Epithelial cell of proximal tubule (primary cell): ENCODE measurements at places on chromosomes 2 and 18. TPM values are rescaled to one million over a fixed set of nuclear protein-coding genes. Genes with fewer than 3 reads are reported as not detected.

The HADHB gene
- total RNA-seq, result 71.1 and 77.8 TPM in 2 replicates

The CFAP53 gene
- total RNA-seq, result 0.22 and 0.69 TPM in 2 replicates

The TUBB8B gene
- not detected in 2 replicates for total RNA-seq

The ADGRF3 gene
- total RNA-seq, result 0.69 TPM in 1 of 2 replicates, not detected in the other

The XIRP2 gene
- not detected in 2 replicates for total RNA-seq

The ALPI gene
- not detected in 2 replicates for total RNA-seq

The AGAP1 gene
- 13.5 and 17.5 TPM in 2 replicates for total RNA-seq

The UGGT1 gene
- total RNA-seq, result 31.2 and 43.2 TPM in 2 replicates

The BOK gene
- total RNA-seq, result 76.7 and 83.3 TPM in 2 replicates

The CFAP65 gene
- 1.1 TPM in 1 of 2 replicates, not detected in the other for total RNA-seq

The SGO2 gene
- total RNA-seq, result 26.0 and 29.4 TPM in 2 replicates

The MERTK gene
- 4.3 and 8.7 TPM in 2 replicates for total RNA-seq

The YES1 gene
- total RNA-seq, result 109 and 130 TPM in 2 replicates

The SULT1C2 gene
- 3.2 and 4.3 TPM in 2 replicates for total RNA-seq

The RSAD2 gene
- under 0.01 and 0.65 TPM in 2 replicates for total RNA-seq

- DNase-seq, result no peak
Observed at GRCh38 chr2:239602290-239603282, 201.8 kb upstream of the HDAC4 start.

GRCh38 chr2:187174582-187174981, 273.5 kb downstream of the CALCRL start:
- DNase-seq, result no peak

- no peak for DNase-seq
Observed at GRCh38 chr2:113015042-113015441, 9.8 kb downstream of the IL36A start.

DNA sequence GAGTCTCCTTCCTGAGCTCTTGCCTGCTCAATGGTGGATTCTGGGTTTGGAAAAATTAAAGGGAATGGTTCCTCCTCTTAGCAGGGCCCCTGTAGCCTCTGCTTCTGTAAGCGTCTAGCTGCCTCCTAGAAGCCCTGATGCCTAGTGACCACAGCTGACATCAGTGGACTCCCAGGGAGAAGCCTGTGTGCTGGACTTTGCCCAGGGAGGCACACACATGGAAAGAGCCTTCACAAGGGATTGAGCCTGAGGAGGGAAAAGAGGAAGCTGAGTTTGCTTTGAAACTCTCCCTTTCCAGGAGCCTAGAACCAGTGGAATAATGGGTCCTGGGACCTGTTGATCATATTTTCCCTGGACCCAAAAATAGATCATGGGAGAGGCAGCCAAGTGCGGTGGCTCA, 1.4 kb upstream of the CFAP65 start:
- no peak for DNase-seq

DNA sequence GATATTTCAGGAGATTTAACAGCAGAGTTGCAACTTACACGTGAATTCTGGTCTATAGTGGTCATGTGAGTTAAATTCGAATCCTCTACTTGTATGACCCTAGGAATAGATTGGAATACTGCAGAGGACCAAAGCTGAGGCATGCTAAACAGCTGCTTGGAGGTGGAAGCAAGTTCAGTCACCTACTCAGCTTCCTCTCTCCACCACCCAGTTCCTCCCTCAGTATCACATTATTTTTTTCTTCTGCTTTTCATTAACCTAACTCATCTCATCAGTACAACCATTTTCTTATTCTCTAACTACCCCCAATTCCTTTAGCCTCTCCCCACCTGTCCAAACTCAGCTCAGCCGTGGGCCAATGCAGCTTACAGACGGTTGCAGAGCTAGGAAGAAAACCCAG, 385.5 kb downstream of the SETBP1 start:
- no peak for DNase-seq

DNA sequence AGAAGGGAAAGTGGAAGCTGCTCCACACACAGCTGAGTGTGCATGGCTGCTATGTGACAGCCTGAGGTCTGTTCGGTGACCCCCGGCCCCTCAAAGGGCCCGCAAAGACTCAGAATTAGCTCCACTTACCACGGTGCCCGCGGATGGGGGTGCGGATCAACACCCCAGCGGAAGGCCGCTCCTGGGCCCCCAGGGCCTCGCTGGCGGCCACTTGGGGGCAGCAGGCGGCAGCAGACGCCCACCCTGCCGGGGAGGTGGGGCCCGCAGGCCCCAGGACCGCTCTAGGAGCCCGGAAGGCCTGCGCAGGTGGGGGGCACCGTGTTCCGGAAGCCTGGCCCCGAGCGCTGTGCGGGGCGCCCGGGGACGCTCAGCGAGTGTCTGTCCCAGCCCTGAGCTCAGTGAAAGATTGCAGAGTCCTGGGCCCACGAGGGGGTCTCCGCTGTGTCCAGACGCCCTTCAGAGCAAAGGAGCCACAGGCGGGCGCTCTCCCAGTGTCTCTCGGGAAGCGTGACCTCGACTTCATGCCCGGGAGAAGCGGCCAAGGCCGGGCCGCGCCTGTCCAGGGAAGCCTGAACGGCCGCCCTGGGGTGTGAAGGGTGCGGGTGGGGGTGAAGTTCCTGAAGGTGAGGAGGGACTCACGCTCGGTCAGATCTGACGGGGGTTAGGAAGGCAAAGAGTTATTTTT, 118.7 kb downstream of the VAPA start:
- no peak for DNase-seq

- no peak for DNase-seq
Observed at GRCh38 chr2:241188361-241189092, at the start of gene ANO7. Gene ANO7, plus strand, starts transcription at chr2:241188677. Its CDS starts 1,387 bp downstream, at chr2:241190064.

DNA sequence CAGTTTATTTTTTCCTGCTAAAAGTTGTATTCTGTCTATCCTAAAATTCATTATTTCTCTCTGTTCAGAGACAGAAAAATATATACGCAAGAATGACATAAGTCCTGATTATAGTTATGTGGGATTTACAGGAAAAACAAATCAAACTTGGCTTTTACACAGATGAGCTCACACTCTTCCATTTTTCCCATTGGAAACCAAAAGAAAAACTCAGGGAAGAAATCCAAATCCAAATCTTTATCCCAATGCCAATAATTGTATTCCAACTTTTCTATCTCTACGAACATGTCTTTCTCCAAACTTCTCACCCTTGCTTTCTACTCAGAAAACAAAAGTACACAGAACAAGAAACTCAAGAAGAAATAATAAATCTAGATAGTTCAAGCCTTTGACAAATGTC, 249.1 kb upstream of the TMEFF2 start:
- no peak for DNase-seq

GRCh38 chr2:130873700-130874346, 37.1 kb downstream of the ARHGEF4 start:
- DNase-seq, result peak; percentile 6

- no peak for DNase-seq
Observed at GRCh38 chr2:54634021-54634420, 89.4 kb upstream of the EML6 start.

DNA sequence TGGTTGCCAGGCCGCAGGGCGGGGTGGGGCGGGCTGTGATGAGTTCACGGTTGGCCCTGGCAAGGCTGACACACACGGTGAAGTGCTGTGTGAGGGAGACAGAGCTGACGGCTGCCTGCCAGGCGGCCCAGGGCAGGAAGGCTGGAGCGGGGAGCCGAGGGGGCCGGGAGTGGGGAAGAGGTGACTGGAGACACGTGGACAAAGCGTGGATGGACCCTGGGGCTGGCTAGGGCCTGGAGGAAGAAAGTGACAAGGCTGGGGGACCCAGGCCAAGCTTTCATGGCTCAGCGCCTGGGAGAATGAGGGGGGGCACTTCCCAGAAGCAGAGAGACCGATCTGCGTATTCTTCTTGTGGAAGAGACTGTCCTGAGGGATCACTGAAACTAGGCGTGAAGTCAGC, 123.2 kb downstream of the DYSF start:
- DNase-seq, result no peak

DNA sequence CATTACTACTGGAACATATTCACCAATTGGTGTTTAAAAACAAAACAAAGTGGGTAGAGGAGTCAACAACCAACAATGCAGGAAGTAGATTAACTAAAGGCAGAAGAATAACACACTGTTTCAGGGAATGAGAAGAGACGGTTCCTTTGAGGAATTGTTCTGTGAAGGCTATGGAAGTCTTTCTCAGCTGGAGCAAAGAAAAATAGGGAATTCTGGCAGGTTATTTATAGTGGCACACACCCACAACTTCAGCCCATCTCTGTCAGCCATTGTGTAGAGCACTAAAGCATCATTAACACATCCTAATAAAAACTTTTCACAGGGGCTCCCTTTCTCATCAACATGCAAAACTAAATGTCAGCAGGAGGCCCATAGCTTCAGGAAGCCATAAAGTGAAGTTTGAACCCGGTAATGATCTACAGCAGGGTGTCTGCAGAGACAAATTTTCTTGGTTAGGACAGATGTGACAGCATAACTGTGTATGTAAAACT, 113.6 kb downstream of the CDH2 start:
- no peak for DNase-seq

DNA sequence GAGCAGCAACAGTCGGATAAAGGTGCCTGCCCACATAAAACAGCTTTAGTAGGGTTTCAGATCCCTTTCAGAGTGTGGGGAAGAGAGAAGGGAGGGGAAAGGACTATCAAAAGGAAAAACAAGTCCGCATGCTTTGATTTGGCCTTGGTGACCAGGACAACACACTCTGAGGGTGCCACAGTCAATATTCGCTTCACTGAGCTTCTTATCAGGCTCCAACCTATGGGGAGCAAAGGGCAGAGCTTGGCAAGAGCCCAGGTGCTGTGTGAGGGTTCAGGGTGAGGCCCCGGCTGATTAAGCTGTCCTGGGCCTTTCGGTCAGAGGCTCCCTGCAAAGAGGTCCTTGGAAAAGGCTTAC, 237.4 kb upstream of the SMAD2 start:
- DNase-seq, result no peak

- DNase-seq, result no peak
Observed at GRCh38 chr2:158031371-158031770, 70.3 kb upstream of the UPP2 start.

DNA sequence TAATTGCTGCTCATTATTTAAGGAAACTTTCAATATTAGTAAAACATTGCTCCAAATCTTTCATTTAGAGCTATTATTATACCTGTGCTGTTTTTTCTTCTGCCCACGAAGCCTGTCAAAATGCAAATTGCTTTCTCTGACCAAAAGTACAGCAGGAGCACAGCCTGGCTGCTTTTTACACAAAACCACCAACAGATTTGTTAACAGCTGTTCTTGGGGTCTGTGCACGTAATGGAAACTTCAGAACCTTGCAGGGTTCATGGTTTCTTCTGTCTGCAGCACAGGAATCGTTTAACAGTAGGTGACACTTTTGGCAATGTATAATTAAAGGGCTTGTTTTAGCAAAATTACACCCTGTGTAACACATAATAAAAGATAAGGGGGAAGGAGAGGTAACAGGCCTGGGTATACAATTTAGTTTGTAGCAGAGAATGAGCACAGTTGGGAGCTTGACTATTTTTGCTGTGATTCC, 447.3 kb downstream of the KCNJ3 start:
- no peak for DNase-seq

DNA sequence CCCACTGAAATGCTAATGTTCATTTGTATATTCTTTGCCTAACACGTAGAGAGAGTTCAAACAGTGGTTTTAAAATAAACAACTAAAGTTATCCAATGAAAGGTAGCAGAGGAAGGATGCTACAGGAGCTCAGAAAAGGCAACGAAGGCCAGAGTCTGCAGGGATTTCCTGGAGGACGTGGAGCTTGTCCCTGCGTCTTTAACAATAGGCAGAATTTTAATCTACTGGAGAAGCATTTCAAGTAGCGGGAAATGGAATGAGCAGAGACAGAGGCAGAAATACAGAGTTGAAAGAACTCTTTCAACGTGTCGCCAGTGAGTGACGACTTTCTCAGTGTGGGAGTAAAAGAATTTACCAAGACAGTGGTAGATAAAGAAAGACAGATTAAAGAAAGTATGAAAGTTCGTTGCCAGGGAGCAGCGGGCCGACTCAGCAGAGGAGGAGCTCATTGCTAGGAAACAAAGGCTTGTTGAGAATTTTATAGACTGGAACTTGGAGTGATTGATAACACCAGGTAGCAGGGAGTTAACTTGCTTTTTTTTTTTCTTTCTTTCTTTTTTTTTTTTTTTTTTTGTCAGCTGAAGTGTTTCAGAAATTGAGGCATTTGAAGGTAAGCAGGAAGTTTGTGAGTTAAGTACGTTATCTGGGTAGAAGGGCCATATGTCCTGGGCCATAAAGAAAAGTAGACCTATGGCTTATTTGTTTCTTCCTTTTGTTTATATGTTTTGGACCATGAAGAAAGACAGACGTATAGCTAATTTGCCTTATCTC, 625 bp upstream of the NBAS start:
- DNase-seq, result peak; percentile 26

DNA sequence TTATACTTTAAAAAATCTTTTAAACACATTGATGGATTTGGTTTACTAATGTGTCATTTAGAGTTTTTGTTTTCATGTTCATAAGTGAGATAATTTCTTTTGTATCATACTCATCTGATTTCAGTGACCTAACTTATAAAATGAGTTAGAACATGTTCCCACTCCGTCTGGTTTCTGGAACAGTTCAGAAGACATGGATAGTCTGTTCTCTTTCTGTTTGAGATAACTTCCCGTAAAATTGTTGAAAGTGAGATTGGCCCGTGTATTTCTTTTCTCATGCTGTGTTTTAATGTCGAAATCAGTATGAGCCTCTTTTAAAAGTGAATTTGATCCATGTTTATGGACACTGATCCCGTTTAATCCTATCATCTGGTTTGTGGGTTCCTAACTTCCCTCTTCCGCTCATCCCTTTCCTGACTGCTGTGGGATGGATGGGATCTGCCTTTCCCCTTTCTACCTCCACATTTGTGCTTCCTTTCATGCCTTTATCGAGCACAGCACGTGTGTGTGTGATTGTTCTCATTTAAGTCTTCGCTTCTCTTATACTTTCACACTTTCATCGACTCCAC, 78.9 kb downstream of the COPS8 start:
- no peak for DNase-seq

- DNase-seq, result no peak
Observed at GRCh38 chr2:232523402-232523681, 2.6 kb upstream of the CHRND start.

- DNase-seq, result no peak
Observed at GRCh38 chr2:44398243-44398897, 36.6 kb downstream of the CAMKMT start.

DNA sequence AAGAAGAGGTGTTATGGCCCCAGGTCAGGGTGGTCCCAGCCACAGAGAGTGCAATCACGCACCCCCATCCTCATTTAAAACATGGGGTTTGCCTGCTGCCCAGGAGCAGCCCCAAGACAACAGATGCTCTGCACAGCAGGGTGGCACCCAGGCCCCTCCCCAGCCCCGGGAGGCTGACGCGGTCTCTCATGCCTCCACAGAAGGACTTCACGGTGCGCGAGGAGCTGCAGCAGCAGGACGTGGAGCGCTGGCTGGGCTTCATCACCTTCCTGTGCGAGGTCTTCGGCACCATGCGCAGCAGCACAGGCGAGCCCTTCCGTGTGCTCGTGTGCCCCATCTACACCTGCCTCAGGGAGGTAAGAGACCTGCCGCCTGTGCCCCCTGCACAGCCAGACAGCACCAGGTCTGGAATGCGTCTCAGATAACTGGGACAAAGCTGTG, 133.7 kb downstream of the SMAD7 start:
- DNase-seq, result no peak

GRCh38 chr18:23938043-23938756, 76.4 kb upstream of the TTC39C start:
- no peak for DNase-seq
